ENCODE measurements at places on chromosomes 3 and 15.

- DNase-seq: peak; percentile 58
Observed at GRCh38 chr15:75599401-75599800, 20.3 kb upstream of the PTPN9 start.

GRCh38 chr3:179558742-179559364, 3.9 kb upstream of the ACTL6A start:
- peak; percentile 74 for DNase-seq

GRCh38 chr3:68861521-68861920, 70.8 kb downstream of the TAFA4 start:
- no peak for DNase-seq

- DNase-seq: peak; percentile 68
Observed at GRCh38 chr15:48965972-48966371, 2.3 kb upstream of the SHC4 start.

- no peak for DNase-seq
Observed at GRCh38 chr15:99657996-99658395, 75.2 kb downstream of the LYSMD4 start.

GRCh38 chr15:90845201-90845949, 23.0 kb upstream of the FURIN start:
- peak; percentile 86 for DNase-seq

DNA sequence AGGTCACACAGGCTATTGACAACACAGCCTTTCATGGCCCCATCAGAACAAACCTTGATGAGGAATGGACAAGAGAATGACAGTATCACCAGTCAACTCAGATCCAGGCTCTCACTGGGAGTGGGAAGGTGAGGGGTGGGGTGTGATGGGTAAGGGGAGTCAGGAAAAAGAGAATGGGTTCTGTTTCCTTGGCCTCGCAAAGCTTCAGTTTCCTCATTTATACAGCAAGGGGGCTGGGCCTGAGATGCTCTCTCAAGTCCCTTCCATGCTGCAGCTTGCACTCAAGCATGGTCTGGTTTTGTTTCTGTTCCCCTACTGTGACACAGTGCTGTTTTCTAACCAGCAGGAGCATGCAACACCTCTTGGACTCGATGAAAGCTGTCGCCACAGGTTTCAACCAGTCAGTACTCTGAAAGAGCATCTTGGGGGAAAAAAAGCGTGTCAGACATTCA, 65.7 kb upstream of the IL12A start:
- DNase-seq: no peak

DNA sequence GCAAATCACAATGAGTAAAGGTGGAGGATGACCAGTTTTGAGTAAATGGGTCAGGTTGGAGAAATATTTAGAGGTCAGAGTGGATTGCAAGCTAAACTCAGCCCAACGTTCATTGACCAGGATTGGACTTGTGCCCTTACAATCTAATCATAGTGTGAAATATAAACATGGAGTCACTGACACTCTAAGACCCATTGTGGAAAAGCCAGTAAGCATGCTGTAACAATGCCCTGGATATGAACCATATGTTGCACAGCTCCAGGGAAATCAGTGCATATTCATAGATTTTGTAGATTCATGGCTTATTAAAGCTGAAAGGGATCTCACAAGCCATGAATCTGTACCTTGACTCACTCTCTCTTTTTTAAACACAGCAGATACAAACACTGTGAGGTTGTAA, 660.2 kb upstream of the LMCD1 start:
- no peak for DNase-seq

DNA sequence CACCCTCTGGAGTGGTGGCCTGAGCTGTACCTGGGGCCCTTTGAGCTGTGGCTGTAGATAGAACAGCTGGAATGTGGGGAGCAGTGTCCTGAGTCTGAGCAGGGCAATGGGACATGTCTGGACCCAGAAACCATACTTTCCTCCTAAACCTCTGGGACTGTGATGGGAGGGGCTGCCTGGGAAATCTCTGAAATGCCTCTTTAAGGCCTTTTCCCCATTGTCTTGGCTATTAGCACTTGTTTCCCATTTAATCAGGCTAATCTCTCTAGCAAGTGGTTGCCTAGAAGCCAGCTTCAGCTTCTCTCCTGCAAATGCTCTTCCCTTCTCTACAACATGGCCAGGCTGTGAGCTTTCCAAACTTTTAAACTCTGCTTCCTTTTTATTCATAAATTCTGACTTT, 58.5 kb upstream of the SPATA16 start:
- DNase-seq: no peak

GRCh38 chr15:47194718-47195117, 522.6 kb upstream of the SEMA6D start:
- peak; percentile 44 for DNase-seq

- no peak for DNase-seq
Observed at GRCh38 chr3:181383760-181384159, 328.0 kb upstream of the SOX2 start.

DNA sequence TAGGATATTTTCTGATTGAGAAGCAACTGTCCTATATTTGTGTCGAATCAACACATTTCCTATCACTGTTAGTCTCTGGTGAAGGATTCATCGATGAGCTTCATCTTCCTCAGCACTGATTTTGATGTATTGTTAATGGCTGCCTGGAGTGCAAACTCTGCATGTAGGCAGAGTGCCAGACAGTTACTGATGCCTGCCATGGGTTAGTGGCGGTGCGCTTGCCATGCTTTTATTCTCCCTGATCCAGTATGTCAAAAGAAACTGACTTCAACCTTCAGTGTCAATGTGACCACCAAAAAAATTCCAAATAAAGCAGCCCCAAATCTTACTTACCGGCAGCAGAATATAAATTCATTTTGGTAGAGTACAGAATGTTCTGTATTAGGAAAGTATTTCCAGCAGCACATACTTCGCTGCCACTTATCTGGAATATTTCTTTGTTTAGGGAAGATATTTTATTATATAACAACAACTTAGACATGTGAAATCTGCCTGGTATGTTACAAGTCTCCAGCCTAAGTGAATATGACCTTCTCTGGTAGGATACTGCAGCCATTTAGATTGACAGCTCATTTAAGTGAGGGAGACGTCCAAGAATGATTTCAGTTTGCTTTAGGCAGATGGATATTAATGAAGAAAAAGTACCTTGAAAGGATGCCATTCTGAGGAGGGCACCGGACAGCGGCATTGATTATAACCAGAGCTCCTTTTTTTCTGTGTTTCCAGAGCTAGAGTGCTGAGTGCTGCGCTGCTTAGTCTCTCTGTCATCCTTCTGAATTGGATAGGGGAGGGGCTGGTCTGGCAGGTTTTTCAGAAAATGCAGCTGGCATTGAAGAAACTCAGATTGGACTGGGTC, 59.9 kb downstream of the ARHGEF26 start:
- DNase-seq: no peak

DNA sequence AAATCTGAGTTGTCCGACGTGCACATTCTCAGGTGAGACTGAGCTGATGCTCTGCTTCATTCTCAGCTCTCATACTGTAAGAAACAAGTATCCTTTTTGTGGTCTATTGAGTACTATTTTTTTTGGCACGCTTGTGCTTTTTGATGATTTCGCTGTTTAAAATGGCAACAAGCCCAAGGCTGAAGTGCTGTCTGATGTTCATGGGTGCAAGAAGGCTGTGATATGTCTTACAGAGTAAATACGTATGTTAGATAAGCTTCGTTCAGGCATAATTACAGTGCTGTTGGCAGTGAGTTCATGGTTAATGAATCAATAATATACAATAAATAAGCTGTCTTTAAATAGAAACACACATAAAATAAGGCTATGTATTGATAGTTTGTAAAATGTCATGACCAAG, 27.2 kb downstream of the AQR start:
- DNase-seq: peak; percentile 50

DNA sequence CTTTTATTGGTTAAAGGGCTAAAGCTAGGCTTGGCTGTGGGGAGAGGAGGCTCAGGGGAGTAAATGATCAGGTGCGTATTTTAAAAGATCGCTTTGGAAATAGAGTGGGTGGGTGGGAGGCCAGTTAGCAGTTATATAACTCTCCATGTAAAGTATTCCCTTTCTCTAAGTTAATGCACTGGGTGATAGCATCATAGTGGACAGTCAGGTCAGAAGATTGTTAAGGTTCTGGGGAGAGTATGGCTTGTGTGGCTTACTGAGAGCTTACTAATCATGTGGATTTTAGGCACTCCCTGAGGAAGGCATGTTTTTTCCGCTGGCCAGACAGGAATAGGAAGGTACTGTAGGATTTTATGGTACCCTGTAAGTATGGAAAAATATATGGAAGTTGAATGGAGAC, 6.3 kb upstream of the EIF3J start:
- DNase-seq: no peak

DNA sequence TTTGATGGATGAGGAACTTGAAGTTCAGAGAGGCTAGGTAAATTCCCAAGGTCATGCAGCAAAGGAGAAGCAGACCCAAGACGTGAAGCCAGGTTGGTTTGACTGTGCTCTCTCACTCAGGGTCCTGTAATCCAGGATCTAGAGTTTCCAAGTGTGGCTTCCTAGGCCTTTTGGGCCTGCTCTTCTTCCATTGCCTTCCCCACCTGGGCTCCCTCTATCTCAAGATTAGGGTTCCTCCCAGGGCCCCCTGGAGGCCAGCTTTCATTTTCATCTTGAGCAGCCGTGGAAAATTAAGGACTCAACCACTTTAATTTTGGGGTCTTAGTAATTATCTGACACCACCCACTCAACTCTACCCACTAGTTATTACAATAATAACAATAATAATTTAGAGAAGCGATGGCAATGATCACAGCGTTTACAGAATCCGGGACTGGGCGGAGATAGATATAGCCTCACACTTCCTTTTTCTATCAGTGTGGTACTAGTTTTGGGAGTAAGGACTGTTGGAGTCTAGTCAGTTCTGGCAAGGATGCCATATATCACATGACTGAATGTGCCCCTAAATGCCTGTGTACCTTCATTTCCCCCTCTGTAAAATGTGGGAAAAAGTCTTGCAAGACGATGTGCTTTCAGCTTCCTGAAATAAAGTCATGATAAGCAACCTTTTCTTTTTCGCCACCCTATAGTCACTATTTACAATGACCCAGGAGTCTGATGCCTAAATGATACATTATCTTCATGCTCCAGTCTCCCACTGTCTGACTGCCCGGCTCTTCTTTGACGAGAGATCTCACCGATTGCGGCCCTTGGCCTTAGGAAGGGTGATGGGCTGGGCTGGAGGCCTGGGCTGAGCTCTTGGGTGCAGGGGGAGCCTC, 30.2 kb upstream of the MAGEF1 start:
- no peak for DNase-seq

DNA sequence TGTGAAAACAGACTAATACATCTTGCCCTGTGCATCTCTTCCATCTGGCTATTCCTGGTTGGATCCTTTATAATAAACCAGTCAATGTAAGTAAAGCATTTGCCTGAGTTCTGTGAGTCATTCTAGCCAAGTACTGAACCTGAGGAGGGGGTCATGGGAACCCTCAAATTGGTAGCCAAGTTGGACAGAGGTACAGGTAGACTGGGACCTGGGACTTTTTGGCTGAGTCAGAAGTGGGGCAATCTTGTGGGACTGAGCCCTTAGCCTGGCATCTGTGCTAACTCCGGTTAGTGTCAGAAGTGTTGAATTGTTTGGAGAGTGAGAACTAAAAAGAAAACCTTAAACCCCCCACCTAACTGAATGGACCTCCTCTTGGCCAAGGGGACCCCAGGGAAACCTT, 21.0 kb upstream of the LIMD1 start:
- DNase-seq: no peak

Data from fibroblast of skin of back (primary cell).